ENCODE measurements at places on chromosomes 1 and 21.
A peak's percentile ranks its signal among the peaks of the same experiment; 100 is the strongest.

- DNase-seq: no peak
These were observed 17.7 kb downstream of the ECE1 start for GRCh38 chr1:21272540-21272939.

- no peak for DNase-seq
These were observed 11.5 kb downstream of the KNCN start for GRCh38 chr1:46539972-46540371.

- DNase-seq: peak; percentile 33
These were observed 9.2 kb downstream of the SFT2D2 start for GRCh38 chr1:168234846-168235547.

DNA sequence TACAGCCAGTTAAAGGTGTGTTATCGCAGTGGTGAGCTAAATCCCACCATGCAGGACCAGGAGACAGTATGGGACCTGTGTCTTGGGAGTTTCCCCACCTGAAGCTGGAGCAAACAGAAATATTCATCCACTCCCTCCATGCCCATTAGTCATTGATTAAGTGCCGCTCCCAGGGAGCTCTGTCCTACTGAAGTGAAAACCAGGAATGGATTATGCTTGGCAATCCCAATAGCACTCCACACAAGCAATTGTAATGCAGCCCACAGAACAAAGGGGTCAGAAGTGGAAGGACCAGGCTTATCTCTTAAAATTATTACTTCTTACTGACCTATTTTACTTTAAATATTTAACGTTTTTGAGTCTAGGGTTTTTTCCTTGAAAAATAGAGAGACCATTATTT lies 1005.4 kb downstream of the ADGRL2 start:
- DNase-seq: no peak

- DNase-seq: no peak
These were observed 4.0 kb downstream of the STPG1 start for GRCh38 chr1:24409535-24409934.

DNA sequence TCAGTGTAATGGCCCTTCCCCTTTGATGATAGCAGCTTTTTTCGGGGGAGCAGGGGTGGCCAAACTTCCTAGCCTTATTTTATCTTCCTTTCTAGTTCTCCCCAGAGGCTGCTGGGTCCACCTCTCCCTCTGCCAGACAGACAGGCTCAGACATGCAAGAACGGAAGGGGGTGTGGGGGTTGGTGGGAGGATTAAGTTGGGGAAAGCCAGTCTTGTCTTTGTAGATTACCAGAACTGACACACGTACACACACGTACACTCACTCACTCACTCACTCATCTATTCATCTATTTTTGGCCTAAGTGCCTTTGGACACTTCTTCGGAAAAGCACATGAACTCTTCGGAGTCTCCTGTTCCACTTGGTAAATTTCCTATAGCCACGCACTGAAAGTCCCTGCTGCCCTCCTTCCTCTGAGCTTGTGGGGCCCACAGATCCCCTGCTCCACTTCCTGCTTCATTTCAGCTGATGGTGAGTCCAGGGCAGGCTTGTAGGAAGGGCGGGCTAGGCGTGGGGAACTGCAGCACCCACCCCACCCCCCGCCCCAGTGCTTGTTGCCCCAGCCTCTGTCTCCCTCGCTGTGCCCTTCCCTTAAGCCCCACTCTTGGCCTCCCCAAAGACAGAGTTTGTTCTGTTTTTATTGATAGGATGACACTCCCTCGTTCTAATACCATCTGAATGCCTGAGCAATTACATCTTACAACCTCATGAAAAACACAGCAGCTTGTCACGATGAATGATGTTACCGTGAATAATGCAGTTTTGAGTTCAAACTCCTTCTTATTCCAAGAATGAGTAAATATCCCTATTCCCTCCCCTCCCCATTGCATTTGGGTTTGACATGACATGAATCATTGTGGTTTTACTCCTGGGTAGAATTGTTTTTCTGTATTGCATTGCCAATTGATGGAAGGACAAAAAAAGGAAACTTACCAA lies 60.7 kb upstream of the ATP5PO start:
- no peak for DNase-seq

- DNase-seq: no peak
These were observed 16.5 kb downstream of the ZBTB17 start for GRCh38 chr1:15959424-15959823.

DNA sequence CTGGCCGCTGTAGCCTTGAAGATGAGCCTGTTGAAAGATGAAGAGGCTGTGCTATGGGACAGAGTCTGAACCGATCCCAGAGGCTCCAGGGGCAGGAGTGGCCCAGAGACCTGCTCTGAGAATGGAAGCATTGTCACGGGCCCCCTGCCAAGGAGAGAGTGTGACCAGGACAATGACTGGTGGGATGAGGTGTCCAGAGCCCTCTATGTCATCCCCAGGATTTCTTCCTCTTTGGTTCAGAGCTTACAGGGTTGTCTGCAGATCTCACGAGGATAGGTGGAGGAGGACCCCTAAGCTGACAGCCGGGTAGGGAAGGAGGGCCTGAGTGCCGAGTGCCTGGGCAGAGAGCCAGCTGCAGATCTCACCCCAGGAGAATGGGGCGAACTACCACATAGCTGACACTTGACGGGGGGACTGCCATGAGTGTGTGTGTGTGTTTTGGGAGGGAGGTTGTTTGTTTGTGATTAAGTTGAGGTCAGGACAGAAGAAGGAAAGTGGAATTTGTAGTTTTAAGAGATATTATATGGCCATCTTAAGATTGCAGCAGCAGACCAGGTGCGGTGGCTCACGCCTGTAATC lies 25.4 kb downstream of the PIK3CD start:
- no peak for DNase-seq

DNA sequence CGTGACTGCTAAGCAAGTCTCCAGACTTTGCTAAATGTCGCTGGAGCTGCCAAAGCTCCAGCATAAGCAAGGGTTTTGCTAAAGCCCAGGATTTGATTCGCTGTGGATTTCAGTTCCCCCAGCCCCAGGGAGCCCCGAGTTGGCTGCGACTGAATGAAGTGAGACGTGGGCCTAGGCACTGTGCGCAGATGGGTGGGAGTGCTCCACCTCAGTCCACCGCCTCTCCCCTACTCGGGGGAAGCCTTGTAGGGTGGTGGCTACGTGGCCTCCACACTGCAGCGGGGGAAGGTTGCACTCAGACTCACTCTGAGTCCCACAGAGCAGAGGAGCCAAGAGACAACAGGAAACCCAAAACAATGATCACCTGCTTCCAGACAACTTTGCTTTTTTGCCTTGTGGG lies 397.8 kb upstream of the VAMP3 start:
- DNase-seq: no peak

DNA sequence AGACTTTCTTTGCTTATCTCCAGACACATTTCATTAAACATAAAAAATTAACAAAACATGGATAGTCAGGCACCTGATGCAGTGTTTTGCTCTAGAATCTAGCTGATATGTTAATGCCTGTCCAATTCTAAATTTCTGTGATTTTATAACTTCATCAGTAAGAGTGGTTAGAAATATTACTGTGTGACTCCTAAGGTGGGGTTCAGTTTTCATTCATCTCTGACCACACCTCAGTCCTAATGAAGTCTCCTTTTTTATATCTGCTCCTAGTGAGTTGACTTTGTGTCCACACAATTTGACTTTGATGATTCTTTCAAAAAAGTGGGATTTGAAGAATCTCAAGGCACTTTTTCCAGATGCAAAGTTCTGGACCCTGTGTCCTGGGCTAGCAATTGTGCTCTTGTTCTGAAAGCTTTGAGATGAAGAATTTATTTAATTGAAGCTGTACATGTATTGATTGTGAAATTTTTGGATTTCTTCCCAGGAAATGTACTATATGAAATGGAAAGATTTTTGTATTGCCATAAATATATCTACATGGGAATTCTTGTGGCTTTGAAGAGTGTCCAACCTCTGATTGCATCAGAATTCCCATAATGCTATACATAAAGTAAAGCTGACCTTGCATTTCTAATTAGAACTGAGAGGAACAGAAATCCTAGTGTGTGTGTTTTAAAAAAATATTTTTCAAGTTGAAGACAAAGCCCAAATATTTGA lies 111.2 kb downstream of the GIPC2 start:
- DNase-seq: no peak

DNA sequence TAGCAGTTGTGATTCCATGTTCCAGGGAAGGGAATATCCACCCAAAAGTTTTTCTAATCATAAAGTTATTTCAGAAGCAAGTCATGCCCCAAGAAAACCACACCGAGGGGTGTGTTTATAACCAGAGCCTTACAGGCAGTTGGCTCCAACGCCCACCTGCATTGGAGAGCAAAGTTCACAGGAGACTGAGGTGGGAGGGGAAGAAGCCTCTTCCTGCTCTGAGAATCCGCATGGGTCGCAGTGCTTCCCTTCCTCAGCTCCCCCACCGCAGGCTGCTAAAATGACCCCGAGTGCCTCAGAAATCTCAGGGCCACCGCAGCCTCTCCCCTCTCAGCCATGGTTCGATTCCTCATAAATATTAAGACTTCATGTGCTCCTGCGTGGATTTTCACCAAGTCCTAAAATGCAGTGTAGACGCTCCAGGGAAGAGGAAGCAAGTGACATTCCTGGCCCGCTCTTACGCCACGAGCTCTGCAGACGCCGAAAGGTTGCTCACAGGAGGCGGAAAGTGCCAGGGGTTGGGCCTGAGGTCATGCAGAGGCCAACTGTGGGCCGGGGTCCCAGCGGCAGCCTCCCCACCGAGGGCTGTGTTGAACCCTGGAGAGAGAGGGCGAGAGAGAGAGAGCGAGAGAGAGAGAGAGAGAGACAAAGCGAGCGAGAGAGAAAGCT lies 13.4 kb upstream of the SPSB1 start:
- DNase-seq: no peak

GRCh38 chr1:89844241-89844807 lies 23.5 kb downstream of the LRRC8D start:
- no peak for DNase-seq

DNA sequence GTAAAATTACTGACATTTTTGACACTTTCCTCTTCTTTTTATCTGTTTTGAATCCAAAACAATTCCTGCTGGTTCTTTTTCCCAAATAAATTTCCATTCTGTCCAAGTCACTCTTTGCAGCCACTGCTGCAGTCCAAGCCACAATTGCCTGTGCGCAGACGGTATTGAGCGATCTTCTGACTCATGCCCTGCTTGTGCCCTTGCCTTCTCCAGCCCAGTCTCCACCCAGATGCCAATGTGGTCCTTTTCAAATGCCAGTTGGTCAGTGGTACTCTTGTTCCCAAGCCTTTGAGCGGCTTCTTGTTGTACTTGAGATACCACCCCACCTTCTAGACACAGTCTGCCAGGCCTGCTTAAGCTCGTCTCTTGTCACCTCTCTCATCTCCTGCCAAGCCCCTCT lies 78.9 kb downstream of the CAMTA1 start:
- no peak for DNase-seq

GRCh38 chr1:153392258-153392657 lies 1.4 kb upstream of the S100A8 start:
- DNase-seq: no peak

DNA sequence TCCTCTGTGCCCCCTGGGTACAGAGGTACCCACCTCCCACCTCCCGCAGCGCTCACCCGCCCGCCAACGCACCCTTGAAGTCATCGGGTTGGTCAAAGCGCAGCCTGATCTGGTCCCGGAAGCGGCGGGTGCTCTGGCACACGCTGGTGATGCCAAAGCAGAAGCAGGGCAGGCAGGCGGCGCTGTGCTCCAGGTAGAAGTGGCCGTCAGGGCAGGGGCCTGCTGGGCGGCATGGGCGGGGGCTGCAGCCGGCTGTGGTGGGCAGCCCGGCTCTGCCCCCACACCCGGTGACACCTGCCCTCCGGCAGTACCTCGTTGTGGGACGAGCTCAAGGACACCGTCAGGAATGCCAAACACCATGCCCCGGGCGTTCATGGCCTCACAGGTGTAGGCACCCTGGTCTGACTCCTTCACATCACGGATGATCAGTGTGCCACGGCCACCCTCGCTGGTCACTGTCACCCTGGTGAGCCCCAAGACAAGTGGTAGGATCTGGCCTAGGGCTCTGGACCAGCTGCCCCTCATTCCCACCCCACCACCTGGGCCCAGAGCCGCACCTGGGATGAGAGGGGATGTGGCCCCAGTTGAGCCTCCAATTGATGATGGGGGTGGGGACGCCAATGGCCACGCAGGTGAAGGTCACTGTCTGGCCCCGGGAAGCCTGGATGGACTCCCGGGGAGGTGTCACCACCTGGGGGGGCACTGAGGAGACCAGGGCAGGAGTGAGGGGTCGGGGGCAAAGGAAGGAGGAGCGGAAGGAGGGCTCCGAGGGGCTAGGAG lies 52.5 kb downstream of the HSPG2 start:
- DNase-seq: no peak

- no peak for DNase-seq
These were observed 32.2 kb upstream of the UBE2U start for GRCh38 chr1:64171246-64171645.

GRCh38 chr21:36229181-36229580 lies 72.6 kb downstream of the DOP1B start:
- DNase-seq: no peak

DNA sequence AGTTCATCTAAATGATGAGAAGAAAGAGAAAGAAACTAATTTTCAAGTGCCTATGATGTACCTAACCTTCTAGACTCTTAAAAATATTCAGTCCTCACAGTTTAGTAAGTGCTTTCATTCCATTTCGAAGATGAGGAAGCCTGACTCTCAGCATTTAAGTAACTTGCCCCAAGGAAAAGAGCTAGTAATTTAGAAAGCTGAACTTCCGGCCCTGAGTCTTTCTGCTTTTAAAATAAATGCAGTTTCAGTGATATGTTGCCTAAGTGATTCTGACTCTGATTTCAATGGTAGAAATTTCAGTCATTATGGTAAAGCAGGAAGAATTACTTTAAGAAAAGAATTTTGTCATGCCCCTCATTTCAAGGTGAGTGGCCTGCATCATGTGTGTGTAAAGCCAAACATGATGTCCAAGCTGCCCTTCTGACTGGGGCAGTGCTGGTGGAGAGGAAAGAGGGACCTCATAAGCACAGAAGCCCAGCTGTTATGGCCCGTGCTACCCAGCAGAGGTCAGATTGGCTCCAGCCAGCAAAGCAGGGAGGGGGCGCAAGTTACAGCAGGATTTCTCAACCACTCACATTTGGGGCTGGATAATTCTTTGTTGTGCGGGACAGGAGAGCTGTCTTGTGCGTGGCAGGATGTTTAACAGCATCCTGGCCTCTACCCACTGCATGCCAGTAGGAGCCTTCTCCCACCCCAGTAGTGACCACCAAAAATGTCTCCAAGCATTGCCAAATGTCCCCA lies 10.7 kb downstream of the ATP1A4 start:
- DNase-seq: no peak

DNA sequence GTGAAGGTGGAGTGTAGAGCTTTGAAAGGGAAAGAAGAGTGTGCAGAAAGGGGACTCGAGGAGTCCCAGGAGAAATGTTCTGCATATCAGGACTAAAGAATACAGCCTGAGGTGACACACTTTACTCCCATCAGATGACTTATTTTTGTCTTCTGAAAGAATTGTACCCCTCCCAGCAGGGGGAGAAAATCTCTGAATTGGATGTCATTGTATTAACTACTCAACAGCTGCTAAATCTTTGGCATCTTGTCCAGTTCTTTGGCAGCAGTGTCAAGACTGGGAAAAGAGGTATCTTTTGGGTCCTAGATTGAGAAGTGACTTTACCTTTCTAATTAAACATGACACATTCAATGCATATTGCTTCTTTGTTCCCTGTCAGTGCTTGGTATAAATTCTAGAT lies 18.9 kb downstream of the UBE4B start:
- no peak for DNase-seq

All from GM12892 (cell line).